HTR-8/SVneo (cell line): ENCODE measurements at places on chromosomes 6 and 20.

DNA sequence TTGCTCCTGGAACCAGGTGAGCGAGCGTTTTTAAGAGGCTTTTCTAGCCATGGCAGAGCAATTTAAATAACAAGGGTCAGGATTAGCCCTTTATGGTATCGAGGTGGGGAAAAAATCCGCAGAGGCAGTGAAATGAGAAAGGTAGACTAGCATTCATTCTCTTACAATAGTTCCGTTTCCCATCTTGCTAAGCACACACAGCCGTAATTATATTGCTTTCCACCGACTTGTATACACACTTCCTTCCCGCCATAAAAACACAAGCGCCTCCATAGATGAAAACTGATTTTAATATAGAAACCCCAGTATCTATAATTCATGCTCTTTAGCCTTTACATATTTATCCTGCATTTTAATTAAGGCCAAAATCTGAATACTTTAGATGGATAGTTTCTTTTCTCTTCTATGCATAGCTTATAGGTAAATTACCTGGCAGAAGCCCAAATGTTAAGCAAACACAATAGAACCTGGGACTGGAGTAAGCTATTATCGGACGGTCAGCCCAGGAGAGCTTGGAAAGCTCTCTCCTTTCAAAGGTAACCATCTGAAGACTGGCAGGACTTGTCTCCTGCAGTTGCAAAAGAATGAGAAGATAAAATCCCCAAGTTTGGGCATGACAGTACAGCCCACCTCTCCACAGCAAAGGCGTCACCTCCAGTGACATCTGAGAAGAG, 90.9 kb upstream of the MC3R start:
- DNase-seq = no peak

DNA sequence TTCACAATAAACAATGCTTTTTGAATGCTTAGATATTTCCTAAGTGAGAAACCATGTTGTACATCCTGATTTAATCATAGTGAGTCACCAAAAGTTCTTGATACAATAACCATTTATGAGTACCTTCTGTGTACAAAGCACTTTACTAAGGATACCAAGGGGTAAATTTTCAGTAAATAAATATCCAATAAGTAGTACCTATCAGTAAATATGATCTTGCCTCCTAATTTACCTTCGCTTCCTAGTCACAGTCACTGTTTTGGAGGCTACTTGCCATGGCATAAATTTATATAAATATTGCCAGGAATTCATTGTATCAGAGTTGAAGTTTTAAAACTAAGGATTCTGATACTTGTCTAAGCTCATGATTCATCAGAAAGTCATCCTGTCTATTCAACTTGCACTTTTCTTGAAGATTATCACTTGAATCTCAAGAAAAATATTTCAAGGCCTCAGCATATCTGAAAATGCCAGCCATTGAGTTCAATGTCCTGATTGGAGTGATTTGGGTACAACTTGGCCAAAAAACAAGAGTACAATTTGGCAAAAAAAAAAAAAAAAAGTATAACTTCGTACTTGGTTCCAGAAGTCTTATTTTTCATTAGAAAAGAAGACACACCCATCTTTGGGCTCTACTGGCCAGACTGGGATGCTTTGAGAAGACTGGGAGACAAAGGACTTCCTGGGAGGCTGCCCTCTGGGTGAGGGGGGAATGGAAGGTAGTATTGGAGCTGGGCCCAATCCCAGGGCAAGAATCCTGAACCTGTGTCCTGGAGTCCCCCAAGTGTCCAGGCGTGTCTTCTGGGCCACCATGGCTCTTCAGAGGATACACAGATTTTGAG, 32.8 kb downstream of the RAB22A start:
- DNase-seq = peak; percentile 93

DNA sequence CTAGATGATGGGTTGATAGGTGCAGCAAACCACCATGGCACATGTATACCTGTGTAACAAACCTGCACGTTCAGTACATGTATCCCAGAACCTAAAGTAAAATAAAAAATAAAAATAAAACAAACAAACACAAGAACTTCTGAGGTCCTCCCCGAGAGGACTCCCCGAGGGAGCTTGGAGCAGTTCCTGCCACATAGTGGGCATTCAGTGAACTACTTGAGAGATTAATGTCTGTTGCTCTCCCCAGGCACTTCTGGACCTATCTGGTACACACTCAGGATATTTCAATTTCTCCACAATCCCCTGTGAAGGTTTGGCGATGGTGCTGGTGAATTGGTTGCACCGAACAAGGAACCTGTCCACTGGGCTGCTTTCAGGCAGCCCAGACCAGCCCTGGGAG, 311.2 kb downstream of the ESR1 start:
- DNase-seq = no peak

GRCh38 chr6:87012743-87013142, 75.4 kb downstream of the HTR1E start:
- DNase-seq = no peak

- DNase-seq = no peak
Observed at GRCh38 chr20:41316051-41316450, 1.5 kb downstream of the ZHX3 start.

- DNase-seq = no peak
Observed at GRCh38 chr6:137579612-137580011, 85.4 kb upstream of the OLIG3 start.

- no peak for DNase-seq
Observed at GRCh38 chr6:20370801-20371200, 30.9 kb upstream of the E2F3 start.

DNA sequence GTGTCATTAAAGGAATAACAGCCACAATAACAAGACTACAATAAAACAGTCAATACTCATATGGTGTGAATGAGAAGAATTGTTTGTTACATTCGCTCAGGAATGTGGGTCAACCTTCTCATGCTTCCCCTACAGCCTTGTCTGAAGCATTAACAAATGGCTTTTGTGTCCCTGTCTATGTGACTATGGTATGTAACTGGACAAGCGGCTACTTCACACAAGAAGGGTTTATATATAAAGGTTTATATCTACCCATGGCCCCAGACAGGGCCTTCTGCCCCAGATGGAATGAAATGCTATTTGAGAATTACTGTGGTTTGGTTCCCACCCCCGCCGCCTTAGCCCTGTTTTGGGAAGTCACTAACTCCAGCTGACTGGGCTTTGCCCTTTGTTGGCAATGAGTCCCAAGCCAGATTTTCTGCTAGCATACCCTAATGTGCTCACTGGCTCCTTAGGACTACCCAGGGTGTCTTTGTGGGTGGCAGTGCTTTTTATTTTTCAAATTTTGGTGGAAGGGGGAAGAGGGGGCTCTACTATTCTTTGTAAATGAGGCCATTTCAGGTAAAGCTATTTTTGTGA, 39.4 kb downstream of the TFAP2A start:
- DNase-seq = no peak

DNA sequence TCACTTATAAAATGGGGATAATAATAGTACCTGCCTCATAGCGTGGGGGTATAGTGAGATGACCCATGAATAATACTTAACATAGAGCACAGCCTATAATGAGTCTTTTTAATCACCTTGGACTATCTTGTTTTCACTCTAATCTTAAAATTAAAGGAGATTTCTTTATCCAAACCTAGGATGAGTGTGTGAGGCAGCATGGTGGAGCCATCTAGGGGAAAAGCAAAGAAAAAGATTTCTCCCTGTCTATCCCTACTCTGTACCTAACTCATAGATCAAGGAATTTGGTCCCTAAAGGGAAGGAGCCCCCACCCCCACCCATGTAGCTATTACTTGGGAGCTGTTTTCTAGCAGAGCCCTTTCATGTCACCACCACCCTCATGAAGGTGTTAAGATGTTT, 45.2 kb upstream of the PAK5 start:
- no peak for DNase-seq

DNA sequence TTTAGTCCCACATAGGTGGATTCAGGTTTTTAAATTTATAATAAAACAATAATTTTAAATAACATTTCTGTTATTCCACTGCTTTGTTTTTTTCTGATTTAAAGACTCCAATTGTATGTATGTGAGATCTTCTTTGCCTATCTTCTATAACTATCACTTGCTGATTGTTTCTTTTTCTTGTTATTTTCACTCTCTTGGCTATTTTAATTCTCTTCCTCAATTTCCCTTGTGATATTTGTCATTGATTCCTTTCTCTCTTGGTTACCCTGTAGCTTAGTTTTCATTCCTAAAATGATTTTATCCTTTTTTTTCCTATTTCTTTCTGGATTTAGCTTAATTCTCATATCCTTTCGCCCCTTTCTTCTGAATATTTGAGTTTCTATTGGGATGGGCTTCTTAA, 227.3 kb upstream of the TENT5A start:
- DNase-seq = no peak

DNA sequence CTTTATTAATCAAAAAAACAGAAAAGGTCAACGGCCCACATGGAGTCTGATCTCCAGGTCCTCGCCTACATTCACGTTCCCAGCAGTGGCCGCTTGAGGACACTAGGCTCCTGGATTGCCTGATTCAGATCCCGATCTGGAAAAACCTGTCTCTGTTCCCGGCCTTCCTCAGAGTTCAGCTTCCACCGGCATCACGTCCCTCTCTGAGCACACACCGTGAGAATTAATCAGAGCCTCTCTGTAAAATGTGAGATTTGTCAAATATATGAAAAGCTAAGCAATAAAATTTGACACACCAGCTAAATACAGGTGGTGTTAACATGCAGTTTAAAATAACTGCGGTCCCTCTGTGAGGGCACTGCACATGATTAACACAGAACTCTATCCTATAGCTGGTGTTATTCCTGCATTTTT, 122.8 kb upstream of the COL21A1 start:
- no peak for DNase-seq

DNA sequence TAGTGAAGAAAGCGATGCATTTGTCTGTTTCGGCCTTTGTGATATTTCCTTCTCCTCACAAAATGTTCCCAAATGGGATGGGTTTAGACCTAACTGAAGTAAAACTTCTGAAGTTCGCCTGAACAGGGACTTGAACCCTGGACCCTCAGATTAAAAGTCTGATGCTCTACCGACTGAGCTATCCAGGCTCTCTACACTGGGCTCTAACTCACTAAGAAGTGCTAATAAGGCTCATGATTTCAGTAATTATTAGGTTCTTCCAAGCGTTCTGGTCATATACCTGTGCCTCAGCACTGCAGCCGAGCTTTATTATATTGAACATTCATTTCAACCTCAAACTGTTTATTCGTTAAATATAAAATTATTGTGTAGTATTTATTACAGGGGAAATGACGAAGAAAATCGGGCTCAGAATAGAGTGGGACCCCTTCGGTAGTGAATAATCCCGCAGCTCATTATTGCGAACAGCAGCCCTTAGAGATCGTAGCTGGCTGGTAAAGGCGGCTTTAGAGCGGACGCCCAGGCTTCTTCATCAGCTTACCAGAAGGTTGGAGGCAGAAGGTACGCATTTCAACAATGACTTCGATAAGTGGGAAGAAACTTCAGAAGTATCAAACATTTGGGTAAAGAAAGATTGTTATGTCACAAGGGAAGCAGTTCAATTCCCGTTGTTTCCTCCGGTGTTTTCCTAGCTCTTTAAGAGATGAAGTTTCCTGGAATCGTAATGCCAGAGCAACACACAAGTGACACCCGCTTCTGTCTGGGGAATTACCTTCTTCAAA, 119.0 kb upstream of the ZNF184 start:
- DNase-seq = peak; percentile 14

DNA sequence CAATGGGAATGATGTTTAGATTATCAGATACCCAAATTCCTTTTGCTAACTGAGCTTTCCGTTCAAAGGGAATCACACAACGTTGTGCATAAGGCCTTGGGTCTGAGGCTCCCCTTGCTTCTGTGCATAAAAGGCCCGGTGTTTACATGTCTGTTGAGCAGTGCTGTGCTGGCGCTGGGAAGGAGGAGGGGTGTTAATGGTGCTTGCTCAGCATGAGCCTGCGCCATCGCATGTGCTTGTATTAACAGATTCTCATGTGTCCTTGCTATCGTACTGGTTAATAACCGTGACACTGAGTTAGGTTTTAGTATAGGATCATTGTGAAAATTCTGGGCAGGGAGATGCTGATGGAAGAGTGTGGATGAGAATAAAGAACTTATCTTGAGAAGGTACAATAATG, 62.3 kb upstream of the TRAF3IP2 start:
- DNase-seq = no peak

GRCh38 chr6:31162463-31163165, 4.2 kb downstream of the TCF19 start:
- DNase-seq = no peak

GRCh38 chr6:163759542-163759941, 345.0 kb downstream of the QKI start:
- no peak for DNase-seq

DNA sequence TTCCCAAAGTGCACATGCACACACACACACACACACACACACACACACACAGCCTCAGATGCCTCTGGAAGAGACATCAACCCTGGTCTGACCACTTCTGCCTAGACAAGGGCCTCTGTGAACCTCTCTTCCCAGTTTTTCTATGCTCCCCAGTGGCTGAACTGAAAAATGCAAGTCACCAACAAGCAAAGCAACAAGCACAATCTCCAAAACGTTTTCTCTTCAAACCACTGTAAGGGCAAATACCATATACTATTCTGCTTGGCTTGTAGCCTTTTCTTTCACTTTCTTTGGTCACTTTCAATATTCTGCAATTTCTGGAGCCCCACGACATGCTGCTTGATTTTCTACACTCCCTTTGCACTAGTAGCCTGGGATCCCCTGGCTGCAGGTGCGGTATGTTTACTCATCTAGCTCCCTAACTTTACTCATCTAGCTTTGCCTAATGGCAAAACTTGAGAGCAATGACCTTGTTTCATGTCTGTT, 121.4 kb upstream of the DST start:
- DNase-seq = no peak

- DNase-seq = no peak
Observed at GRCh38 chr6:134372603-134373281, 54.8 kb upstream of the SGK1 start.

DNA sequence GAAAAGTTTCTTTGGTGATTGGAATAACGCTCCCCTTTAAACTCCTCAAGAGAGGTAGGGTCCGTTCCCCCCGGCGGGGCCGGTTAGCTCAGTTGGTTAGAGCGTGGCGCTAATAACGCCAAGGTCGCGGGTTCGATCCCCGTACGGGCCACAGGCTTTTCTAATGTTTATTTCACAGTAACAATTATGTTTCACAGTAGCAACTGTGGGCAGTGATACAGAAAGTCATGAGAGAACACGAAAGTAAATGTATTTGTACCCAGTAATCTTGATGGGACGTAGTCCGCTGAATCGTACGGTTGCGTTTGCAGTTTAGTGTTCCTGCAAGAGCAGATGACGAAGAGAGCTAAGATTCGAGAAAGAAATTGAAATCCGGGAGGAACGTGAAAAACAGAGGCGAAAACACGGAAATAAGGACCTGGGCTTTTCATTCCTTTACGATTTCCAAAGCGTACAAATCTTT, 505.5 kb downstream of the PRIM2 start:
- no peak for DNase-seq

DNA sequence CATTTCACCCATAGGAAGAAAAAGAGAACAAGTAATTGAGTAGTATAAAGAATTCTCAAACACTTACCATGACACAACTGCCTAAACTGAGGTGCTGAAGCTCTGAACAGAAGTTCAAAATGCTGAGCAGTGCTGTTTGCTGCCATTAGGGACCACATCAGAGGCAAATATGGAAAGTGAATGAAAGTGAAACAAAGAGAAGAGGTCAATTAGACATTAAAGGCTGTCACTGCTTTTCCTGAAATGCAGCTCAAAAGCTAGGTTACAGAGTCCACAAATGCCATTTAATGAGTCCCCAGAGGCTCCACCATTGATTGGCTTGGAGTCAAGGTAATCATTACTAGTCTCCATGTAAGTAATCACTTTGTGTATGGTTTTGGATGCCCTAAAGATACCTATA, 46.1 kb downstream of the POU3F2 start:
- DNase-seq = no peak
